Stimulated activated CD4-positive, alpha-beta T cell treated with anti-CD3 and anti-CD28 coated beads, Interleukin-1b, Interleukin-23, amount 100 ng/mL, for 4 hours (primary cell): ENCODE measurements at places on chromosomes 1 and 21.

DNA sequence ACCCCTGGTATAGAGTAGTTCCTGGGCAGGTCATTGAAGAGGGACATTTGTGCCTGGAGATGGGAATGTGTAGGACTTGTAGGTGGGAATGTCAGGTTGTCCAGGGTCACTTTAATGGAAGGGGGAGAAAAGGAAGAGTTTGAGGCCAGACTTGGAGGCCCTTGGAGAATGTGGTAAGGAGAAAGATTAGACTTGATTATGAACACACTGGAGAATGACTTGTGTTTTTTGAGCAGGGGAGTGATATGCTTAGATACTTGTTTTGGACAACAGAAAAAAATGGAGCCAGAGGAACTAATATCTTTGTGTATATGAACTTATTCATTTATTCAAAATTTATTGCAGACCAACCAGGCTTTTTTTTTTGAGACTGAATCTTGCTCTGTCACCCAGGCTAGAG is 17.9 kb downstream of the ELAPOR1 start:
- DNase-seq = no peak

DNA sequence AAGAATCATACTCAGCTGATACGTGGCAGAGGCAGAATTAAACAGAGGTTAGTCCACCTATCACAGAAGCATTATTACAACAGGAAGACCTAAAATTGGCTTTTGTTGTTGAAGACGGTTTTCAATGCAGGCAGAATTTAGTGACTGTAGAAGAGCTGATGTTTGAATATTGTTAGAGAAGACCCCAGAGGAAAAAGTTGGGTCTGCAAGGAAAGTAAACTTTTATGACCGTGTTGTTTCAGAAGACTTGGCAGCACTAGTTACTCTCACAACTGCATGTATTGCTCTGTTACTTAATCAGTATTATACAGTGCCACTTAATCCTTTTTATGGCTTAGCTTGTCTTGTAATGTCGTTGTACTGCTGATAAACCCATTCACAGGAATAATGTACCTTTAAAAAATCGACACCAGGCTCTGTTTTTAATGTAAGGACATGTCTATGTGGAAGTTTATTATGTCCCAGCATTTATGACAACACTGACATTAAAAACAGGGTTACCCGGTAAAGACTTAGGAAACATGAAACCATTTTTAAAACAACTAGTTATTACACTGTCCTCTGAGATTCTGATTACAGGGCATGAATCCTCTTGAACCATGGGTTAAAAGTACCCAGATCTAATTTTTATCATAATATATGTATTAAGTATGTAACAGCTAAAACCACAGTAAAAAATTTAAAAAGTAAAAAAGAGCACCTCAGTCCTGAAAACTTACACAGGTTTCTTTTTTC is 235.4 kb downstream of the TTLL7 start:
- no peak for DNase-seq

- DNase-seq = no peak
These were observed 9.4 kb downstream of the OXCT2 start for GRCh38 chr1:39761557-39762260.

DNA sequence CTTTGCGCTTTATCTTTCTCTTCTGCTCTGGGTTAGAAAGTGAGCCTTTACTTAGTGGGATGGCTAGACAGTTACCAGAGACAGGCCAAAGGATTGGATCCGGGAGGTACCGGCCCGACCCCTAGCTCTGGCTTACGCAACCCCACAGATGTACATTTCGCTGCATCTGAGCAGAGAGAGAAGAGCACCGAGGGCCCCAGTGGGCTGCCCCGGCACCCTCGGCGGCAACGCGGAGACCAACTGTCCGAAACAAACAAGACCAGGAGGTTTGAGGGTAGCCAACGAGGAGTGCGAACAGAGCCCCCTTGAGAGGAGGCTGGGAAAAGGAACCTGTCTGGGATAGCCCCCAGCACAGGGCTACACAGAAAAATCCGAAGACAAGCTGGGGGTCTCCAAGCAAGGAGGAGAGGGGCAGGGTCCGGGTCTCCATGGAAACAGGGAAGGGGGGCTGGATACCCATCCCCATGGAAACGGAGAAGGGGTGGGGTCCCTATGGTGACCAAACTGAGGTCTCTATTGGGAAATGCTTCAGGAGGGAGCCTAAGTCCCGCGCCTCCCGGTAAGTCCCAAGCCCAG is 373 bp downstream of the MTF1 start:
- no peak for DNase-seq

DNA sequence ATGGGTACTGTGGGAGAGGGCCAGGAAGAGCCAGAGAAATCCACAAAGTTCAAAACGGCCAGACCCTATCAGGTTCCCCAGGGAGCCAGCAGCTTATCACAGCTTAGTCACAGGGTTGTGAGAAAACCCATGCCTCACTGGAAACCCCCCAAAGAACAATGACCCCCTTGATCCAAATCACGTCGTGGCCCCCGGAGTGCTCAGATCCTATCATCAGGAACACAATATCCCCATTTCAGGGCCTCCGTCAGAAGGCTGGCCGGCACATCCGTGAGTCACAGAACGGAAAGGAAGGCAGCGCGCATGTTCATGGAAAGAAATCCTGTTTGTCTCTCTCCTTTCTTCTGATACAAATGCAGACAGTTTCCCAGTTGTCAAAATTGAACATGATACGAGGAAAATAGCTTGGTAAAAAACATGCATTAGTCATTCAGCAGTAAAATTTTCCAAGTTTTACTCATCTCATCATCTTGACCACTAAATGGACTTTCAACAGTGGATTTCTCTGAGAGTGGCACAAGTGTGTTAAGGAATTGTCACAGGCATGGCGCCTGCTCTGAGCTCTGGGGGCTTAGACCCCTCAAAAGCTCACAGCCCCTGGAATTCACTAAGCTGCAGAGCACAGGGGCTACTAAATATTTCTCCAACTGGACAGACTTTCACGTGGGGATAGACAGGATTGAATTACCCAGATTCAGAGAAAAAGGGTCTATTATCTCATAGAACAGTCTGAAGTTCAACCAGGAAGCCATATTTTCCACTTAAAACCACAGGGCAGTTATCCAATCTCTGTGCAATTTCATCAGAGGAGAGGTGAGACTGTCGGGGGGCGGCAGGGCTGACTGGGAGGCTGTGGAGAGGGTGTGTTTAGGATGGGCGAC is 124.8 kb downstream of the RIPK4 start:
- DNase-seq = no peak

DNA sequence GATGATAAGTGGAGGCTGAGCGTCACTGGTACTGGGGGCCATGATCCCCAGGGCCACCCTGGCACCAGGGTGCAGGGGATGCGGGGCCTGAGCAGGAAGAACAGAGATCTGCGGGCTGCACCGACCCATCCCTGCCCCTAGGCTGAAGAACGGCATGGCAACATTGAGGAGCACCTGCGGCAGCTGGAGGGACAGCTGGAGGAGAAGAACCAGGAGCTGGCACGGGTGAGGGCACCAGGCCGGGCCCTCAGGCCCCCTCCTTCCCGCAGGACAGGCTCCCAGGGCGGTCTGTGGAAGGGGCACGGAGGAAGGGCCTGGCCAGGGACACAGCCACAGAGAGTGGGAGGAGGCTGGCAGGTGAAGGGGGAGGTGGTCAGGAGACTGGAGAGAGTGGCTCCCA is 21.8 kb downstream of the PPFIA4 start:
- DNase-seq = no peak

DNA sequence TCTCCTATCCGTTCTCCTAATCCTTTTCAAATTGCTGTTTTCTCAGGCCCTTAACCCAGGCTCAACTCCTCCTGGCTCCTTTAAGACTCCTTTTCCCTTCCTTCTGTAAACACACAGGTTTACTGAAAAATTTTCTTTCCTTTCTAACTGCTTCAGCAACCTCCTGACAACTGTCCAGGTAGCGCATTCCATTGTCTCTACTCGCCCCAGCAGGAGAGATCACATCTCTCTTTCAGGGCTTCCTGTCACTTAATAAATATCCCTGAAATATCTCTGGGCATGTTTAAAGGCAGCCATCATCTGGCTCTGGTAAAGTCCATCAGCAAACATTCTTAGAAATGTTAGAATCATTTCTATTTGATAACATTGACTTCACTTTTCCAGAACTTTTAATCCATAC is 211.2 kb upstream of the PTBP2 start:
- DNase-seq = no peak

GRCh38 chr1:59856725-59857338 is 42.1 kb downstream of the HOOK1 start:
- DNase-seq = no peak

GRCh38 chr1:241396747-241397681 is 40.0 kb upstream of the RGS7 start:
- no peak for DNase-seq

GRCh38 chr1:26163684-26164035 is 4.8 kb downstream of the FAM110D start:
- no peak for DNase-seq

- no peak for DNase-seq
These were observed 37.4 kb upstream of the ID3 start for GRCh38 chr1:23596382-23597358.

DNA sequence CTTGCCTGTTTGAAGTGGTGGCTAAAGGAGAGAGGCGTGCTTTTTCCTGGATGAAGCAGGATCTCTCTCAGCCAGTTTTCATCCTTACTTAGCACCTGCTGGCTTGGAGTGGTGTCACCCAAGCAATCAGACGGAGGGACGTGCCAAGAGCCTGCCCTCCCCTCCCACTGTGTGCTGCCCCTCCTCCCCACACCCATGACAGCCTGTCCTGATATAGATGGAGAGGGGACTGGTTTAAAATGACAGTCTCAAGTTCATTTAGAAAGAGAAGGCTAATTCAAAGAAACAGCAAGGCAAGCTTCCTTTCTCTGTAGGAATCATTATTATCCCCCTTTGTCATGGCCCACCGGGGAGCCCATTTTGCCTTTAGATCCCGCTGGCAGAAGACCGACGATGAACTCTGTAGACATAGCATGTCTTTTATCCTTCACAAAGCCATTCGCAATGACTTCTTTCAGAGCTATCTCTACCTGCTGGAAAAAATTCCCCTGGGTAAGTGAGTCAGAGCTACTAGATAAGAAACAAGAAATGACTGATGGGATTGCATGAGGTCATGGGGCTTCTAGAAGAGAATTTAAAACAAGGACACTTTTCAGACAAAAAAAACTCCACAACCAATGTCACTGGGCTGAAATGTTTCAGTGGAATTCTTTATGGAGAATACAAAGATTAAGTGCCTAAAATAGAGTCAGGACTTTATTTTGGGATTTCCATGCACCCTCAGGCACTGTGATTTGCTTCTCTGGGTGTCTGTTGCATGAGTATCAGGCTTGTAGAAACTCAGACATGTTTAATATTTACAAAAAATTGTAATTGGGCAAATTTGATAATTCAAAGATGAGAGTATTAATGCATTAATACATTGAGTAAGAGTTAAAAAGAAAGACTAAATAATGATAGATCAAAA is at the start of gene NTMT2:
Gene NTMT2, plus strand, starts transcription at position 190 of the 907 bp plus-strand sequence. Its CDS starts 149 bp downstream, at position 339.
- no peak for DNase-seq

DNA sequence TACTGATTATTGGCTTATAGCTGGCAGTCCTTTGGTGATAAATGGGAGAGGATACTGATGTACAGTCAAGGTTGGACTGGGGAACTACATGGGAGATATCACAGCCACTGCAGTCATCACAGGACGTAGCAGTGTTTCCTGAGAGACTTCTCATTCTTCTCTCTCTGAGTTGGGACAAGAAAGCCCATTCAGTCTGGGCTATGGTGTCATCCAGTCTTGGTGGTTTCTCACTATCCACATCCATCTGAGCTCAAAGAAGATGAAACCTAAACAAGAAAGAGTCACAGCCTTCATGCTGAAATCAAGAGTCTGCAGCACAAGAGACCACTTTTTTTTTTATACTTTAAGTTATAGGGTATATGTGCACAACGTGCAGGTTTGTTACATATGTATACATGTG is 12.8 kb upstream of the CD53 start:
- DNase-seq = no peak

- DNase-seq = no peak
These were observed 282.5 kb downstream of the PTBP2 start for GRCh38 chr1:97004054-97004453.

DNA sequence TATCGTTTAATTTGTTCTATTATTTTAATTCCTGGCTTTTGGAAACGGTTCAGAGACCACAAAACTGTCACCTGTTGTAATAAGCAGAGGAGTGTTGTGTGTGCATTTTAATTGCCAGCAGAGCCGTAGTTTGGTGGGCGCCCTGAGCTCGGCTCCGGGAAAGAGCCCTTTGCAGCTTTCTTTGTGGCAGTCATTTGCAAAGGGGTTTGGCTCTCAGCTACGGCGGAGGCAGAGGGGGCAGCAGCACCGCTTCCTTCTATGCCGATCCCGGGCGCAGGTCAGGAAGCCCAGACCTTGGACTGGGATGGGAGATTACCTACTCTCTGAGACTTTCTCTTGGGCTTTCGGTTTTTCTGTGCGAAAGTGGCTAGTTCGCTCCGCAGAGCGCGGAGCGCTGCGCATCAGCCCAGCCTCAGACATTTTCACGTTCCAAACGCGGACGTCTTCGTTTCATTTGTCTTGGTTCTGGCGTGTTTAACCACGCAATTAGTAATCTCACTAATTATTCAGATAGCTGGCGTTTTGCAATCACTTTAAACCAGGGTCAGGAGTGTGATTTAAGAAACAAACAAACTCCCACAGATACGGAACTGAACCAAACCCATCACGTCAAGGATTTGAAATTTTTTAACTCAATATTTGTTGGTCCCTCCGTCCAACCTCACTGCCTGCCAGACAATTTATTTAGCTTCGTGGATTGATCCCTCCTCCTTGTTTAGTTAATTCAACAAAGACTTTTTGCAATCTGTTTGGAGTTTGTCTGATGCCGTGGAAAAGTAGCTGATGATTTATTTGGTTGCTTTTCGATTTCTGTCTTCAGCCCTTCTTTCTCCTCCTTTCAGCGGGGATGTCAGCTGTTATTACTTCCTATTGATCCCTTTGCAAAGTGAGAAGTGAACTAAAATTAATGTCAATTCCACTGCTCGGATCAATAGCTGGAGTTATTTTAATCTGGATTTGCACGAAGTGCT is 3.9 kb downstream of the RNF220 start:
- DNase-seq = no peak

GRCh38 chr1:198141668-198142351 is 15.0 kb upstream of the NEK7 start:
- no peak for DNase-seq

DNA sequence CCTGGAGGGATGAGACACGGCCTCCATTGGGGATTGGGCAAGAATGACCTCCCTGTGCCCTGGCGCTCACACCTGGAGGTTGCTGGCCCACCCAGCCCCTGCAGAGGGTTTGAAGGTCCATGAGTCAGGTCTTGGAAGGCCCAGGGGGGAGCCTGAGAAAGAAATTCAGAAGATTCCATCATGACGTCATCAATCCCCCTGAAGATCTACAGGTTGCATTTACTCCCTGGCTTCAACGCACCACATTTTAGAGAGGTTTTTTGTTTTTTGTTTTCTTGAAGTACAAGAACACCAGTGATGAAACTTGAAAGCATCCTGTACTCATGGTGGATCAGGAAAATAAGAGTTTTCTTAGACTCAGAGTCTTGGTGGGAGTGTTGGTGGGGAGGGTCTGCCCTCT is 82.4 kb upstream of the SLC25A33 start:
- DNase-seq = no peak

- DNase-seq = no peak
These were observed 62.2 kb upstream of the KIF26B start for GRCh38 chr1:245092638-245092976.
